ENCODE measurements at places on chromosomes 4 and X.

- no peak for DNase-seq
Measured at GRCh38 chrX:118802857-118803256, 20.8 kb upstream of the ZCCHC12 start.

DNA sequence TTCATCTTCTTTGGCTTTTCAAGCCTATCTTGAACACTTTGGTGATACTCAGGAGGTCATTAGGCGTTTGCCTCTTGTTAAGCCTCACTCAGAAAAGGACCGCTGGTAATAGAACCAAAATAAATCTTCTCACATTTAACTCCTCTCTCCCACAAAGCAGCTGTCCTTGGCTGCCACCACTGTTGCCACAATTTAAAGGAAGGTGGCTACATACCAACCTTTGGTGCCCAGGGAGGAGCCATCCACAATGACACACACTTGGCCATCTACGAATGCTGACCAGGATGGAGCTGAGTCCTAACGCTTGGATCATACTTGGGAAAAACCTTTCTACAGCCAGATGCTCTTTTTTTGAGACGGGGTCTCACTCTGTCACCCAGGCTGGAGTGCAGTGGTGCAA is 210.2 kb downstream of the HS6ST2 start:
- no peak for DNase-seq

GRCh38 chr4:56187688-56188087 is 199.6 kb downstream of the AASDH start:
- DNase-seq = no peak

GRCh38 chr4:171162478-171162877 is 650.7 kb upstream of the GALNTL6 start:
- DNase-seq = no peak

- no peak for DNase-seq
Measured at GRCh38 chrX:72475952-72476668, 96.5 kb downstream of the HDAC8 start.

- DNase-seq = no peak
Measured at GRCh38 chr4:91064157-91064853, 937.1 kb downstream of the CCSER1 start.

DNA sequence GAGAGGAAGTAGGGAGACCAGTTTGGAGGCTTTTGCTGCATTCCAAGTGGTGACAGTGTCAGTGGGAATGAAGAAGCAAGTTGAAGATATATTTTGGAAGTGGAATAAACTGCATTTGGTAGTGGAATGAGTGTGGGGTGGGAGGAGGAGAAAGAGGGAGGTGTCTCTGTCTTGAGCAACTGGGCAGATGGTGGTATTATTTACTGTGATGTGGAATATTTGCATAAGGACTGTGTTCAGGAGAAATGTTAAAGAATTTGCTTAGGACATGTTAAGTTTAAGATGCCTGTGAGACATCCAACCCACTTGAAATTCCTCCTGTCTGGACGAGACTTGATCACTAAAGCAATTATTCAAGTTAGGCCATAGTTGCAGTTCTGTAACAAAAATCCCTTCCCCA is 448.9 kb upstream of the AMOT start:
- no peak for DNase-seq

DNA sequence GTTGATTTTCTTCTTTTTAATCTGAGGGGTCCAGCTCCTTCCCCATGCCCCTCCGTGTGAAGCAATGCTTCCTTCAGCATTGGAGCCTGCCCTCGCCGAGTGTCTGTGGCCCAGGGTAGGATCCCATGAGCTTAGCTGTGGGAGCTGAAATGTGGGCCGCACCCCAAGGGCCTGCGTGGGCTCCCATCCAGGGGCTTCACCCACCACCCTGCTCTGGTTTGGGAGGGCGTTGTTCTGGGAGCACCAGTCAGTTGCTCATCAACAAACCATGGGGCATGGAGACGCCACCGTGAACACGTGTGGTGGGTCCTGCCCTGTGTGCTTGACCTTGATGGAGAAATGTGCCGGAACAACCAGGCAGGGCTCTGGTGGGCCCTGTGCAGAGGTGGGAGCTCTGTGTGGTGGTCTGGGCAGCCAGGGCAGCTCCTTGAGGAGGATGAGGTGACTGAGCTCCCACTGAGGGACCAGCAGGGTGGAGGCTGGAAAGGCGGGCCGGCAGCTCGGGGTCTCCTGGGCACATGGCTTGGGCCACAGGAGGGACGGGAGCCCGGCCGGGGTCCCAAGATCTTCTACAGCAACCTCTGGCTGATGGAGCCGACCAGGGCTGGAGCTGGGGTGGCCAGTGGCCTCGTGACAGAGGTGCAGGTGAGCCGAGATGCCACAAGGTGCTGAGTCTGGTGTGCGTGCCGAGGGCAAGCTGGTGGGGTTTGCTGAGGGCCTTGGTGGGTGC is 39.6 kb upstream of the NKX1-1 start:
- no peak for DNase-seq

DNA sequence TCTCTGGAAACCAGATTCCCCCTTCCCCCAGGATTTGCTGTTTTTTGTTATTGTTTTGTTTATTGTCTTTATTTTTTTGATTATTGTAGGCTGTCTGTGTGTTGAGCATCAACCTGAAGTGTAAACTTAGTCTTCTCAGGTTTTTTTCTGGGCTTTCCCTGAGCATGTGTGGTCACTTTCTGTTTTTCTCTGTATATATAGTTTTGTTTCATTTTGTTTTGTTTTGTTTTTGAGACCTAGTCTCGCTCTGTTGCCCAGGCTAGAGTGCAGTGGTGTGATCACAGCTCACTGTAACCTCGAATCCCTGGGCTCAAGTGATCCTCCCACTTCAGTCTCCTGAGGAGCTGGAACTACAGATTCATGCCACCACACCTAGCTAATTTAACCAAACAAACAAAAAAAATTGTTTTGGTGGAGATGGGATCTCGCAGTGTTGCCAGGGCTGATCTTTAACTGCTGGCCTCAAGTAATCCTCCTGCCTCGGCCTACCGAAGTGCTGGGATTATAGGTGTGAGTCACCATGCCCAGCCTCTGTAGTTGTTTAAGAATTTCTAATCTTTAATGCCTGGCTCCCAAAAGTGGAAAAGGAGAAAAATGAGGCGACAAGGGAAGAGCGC is 9.1 kb downstream of the IL13RA1 start:
- no peak for DNase-seq
